Spleen (tissue), 13 donors: ENCODE measurements at places on chromosomes 11 and 22. TPM values are rescaled to one million over a fixed set of nuclear protein-coding genes. Genes with fewer than 3 reads are reported as not detected.

The CCDC157 gene
- 5.2 TPM for total RNA-seq

- DNase-seq, result no peak
- no peak overlapping the region for H3K4me3 ChIP-seq
- H3K27ac ChIP-seq, result peak overlapping the region; percentile 50
- no peaks in the 10 kb centered on the region for H3K36me3 ChIP-seq
Observed at GRCh38 chr11:128581561-128582272, 5.6 kb downstream of the ETS1 start.

DNA sequence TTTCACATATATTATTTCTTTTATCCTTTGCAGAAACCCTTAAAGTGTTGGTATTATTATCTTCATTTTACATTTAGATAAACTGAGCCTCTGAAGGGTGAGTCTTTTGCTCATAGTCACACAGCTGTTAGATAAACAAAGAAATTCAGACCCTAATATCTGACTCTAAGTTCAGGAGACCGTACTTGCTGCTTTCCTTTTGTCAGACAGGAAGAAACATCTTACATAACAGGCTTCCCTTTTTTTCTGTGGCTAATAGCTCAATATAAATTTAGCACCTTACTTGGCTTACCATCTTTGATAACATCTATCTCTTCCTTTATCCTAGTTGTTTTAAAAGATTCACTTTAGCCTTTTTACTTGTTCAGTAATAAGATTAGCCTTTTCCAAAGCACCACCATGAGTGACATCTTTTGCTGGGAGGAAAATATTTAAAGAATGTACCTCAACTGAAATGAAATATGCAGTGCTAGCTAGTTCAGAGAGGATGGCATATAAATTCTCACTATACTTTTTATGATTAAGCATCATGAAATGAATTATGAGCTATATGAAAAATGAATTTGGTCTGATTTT lies 128.6 kb downstream of the WNT11 start:
- H3K36me3 ChIP-seq, result no peaks in the 10 kb centered on the region
- H3K27me3 ChIP-seq, result no peaks in the 10 kb centered on the region
- H3K27ac ChIP-seq, result no peak overlapping the region
- DNase-seq, result no peak
- peaks cover 18% of the 10 kb centered on the region for H3K4me1 ChIP-seq

DNA sequence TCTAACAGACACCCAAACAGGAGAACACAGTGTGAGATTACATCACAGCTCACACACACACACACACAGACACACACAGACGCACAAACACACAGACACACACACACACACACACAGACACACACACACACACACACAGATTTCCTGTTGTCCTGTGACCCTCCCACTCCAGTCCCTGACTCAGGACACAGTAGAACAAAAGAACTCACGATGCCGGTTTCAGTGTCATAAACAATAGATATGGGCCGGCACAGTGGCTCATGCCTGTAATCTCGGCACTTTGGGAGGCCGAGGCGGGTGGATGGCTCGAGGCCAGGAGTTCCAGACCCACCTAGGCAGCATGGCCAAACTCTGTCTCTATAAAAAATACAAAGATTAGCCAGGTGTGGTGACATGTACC lies 13.8 kb upstream of the KAT5 start:
- no peak for DNase-seq
- H3K27ac ChIP-seq, result no peak overlapping the region
- no peaks in the 10 kb centered on the region for H3K36me3 ChIP-seq
- no peaks in the 10 kb centered on the region for H3K27me3 ChIP-seq
- no peaks in the 10 kb centered on the region for H3K4me1 ChIP-seq

- DNase-seq, result no peak
- H3K4me1 ChIP-seq, result no peaks in the 10 kb centered on the region
- no peaks in the 10 kb centered on the region for H3K27me3 ChIP-seq
Observed at GRCh38 chr11:69554849-69555248, 73.4 kb downstream of the LINC01488 start.

GRCh38 chr22:24156141-24156912 lies 25.0 kb upstream of the SUSD2 start:
- H3K4me1 ChIP-seq, result peaks cover 45% of the 10 kb centered on the region
- H3K4me3 ChIP-seq, result peak overlapping the region; percentile 96
- peak overlapping the region; percentile 92 for H3K27ac ChIP-seq
- H3K36me3 ChIP-seq, result peaks cover 5% of the 10 kb centered on the region
- no peaks in the 10 kb centered on the region for H3K27me3 ChIP-seq
- peak; percentile 94 for DNase-seq

DNA sequence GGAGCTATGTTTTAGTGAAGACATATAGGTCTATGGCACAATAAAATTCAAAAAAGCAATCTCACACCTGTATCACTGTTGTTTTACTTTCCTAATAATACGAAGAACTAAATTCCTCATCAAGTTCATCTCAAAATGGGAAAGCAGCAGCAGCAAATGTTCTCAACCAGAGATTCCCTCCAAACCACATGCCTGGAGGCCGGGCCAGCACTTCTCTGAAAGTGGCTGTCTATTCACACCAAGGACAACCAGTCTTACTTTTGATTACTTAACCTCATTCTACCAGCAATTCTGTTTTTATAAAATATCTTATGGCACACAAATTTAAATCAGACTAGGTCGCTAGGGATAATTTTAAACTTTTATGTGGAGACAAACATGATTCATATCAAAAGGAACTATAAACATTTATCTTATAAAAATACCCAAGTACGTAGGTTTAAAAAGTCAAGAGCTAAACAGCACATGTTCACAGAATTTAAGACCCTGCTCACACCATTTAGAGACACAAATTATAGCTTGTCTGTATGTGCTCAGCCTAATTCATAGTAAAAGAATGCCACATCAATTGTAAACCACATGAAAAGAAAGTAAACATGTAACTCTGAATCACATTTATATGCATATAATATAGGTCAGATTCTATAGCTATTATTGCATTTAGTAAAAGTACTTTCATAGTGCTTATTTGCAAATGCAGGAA lies 46.1 kb downstream of the RRAS2 start:
- H3K36me3 ChIP-seq, result no peaks in the 10 kb centered on the region
- H3K27ac ChIP-seq, result peak overlapping the region; percentile 44
- H3K4me1 ChIP-seq, result peaks cover 80% of the 10 kb centered on the region
- H3K4me3 ChIP-seq, result no peak overlapping the region
- DNase-seq, result no peak

The OR52H1 gene
- total RNA-seq, result 1.6 TPM

- H3K27ac ChIP-seq, result no peak overlapping the region
- no peak for DNase-seq
- no peaks in the 10 kb centered on the region for H3K36me3 ChIP-seq
- no peak overlapping the region for H3K4me3 ChIP-seq
- no peaks in the 10 kb centered on the region for H3K27me3 ChIP-seq
- H3K4me1 ChIP-seq, result no peaks in the 10 kb centered on the region
Observed at GRCh38 chr11:79182794-79183193, 258.0 kb downstream of the TENM4 start.

The SLC43A3 gene
- 31.4 TPM for total RNA-seq
